Activated CD4-positive, alpha-beta T cell treated with anti-CD3 and anti-CD28 coated beads, Interleukin-2, amount 10 ng/mL, durations not matched to agents 7 days and 5 days (primary cell): ENCODE measurements at places on chromosomes 12 and 14.

DNA sequence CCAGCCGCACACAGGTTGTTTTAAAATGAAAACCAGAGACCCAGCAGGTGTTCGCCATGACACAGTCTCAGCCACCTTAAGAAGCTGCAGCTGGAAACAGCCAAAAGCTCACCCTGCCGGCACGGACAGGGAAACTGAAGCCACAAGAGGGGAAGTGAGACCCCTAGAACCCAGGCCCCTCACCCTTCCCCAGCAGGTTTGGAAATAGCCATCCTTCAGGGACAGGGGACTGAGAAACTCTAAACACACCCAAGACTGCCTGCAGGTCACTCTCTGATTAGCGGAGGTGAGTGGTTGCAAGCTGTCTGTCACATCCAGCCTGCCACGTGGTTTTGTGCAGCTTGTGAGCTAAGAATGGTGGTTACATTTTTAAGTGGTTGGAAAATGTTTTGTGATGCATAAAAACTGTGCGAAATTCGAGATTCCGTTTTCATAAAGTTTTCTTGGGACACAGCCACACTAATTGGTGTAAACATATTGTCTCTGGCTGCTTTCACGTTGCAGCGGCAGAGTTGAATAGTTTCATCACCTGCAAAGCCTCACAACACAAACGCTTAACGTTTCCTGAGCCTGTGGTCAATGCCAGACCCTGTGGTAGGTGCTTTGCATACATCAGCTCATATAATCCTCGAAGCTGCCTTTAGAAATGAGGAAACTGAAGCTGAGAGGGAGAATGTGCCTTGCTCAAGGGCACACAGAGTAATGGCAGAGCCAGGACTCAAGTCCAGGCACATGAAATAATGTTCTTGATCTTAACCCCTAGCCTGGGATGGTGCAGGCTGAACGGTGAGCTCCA is 1.7 kb upstream of the SELPLG start:
- DNase-seq: peak; percentile 76

DNA sequence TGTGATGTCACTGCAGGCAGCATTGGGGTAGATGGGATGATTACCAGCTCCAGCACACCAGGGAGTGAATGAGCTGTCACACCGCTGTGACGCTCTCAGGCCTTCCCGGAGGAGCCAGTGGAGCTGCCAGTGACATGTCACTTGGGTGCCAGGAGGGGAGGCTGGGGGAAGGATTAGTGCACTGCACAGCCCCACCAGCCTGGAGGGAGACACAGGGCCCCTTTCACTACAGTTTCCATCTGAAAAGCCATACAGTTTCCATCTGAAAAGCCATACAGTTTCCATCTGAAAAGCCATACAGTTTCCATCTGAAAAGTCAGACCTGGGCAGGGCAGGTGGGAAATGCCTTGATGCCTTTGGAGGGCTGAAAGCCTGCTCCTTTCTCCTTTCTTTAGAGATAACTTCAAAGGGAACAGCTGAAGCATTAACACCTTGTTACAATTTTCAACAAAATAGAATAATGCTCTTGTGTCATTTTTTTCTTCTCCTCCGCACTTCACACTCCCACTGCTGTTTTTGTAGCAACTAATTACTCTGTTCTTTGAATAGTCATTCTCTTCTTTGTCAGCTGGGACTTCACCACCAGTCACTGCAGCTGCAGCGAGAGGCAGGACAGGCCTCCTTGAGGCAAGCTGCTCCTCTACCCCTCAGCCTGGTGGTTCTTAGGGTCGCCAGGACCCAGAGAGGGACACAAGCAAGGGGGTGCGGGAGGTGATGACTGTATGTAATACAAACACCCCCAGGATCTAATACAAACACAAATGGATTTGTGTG is 256.9 kb upstream of the RGS6 start:
- DNase-seq: no peak

GRCh38 chr14:58969951-58970751 is 218.3 kb upstream of the DAAM1 start:
- DNase-seq: no peak

DNA sequence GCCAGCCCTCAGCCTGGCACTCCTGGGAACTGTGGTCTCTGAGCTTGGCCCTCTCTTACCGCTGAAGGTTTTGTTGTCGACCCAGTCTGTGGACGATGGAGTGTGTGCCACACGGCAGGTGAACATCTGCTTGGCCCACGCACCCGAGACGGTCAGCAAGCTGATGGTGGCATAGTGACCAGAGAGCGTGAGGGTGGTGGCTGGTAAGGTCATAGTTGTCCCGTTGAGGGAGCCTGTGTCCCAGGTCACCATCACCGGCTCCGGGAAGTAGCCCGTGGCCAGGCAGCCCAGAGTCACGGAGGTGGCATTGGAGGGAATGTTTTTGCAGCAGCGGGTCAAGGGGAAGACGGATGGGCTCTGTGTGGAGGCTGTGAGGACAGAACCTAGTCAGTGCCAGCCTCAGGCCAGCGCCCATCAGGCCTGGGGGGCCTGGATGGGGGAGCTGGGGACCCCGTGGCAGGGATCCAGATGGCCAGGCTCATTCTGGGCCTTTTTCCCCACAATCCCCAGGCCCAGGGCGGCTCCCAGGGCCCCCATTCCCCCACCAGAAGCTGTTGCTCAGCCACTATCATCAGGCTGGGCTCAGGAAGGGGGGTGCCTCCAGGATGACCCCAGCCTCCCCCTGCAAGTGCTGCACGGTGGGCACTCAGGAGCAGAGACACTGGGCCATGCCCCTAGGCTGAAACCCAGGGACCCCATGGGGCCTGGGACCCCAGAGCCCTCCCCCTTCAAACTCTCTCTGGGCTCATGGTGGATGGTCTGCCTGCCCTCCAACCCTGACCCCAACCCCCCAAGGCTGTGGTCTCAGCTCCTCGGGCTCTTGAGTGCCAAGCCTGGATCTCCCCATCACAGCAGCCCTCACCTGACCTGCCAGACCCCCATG is 75.2 kb downstream of the TMEM121 start:
- no peak for DNase-seq

GRCh38 chr12:48883305-48884161 is 17.9 kb upstream of the RND1 start:
- no peak for DNase-seq

GRCh38 chr14:100445436-100446088 is 122.4 kb downstream of the SLC25A47 start:
- no peak for DNase-seq

GRCh38 chr12:114238808-114239207 is 167.1 kb downstream of the TBX5 start:
- no peak for DNase-seq

DNA sequence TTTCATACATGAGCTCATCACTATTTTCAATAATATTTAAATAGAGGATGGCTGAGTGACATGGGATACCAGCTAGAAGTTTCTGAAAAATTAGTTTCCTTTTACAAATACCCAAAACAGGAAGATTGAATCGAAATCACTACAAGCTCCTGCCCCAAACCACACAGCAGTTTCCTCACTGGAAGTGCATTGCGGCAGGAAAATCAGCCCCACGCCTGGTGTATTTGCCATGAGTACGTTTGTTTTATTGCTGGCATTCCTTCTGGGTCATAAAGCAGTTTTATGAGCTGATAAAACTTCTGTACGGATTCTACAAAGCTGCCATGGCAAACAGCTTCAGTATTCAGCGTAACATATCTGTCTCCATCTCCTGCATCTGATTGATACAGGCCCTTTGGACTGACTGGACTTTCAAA is 23.7 kb downstream of the CDC42BPB start:
- DNase-seq: no peak

DNA sequence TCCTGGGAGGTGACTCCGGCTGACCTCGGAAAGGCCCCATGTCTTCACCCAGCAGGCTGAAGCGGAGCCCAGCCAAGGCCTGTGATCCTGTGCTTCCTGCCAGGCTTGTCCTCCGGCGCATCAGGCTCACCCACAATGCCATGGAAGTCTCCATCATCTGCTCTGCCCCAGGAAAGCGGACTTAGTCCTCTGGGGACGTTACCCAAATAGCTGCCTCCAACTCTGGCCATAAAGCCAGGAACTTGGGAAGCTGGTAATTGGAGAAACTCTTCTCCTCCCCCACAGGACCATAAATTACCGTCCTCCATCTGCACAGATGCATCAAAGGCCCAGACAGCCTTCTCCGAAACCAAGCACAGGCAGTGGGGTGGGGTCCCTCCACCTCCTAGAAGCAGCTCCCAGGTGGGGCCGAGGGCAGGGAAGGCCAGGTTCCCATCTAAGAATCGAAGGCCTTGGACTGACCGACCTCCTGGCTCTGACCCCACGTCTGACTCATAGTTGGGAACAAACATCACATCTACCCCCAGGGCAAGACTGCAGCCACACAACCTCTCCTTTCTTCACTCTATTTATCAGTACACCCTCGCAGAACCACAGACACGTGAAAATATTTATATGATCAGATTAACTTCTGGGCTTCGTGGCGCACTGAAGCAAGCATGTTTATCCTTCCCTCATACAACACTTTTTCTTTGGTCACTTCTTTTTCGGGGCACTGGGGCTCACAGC is 56.4 kb downstream of the PITPNM2 start:
- no peak for DNase-seq

- DNase-seq: no peak
These were observed 6.7 kb downstream of the KRT83 start for GRCh38 chr12:52314511-52314910.

DNA sequence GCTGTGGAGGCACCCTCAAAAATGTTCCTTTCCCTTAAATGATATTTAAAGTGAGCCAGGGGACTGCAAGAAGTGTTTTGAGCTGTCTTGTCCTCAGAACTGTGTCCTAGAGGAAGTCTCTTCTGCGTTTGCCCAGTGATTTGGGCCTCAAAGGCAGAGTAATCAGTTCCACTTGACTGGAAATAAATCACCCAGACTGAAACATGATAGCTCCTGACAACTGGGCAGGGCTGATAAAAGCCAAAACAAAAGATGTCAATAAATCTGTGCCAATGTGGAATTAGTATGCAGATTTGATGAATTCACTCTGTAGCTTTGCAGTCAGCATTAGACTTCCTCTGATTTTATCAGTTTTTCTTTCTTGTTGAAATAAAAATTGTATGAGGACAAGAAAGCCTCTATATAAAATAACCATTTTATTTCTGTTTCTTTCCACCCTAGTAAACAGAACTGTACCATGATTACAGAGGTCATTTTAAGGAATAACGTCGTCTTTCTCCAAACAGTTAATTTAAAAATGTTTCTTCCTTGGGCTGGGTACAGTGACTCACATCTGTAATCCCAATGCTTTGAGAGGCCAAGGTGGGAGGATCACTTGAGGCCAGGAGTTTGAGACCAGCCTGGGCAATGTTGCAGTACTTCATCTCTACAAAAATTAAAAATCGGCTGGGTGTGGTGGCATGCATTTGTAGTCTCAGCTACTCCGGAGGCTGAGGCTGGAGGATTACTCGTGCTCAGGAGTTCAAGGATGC is 180.8 kb downstream of the ERC1 start:
- DNase-seq: no peak

- DNase-seq: no peak
These were observed 13.1 kb upstream of the RASSF9 start for GRCh38 chr12:85849344-85849743.

GRCh38 chr12:55681142-55682077 is 26.3 kb downstream of the ITGA7 start:
- DNase-seq: no peak

DNA sequence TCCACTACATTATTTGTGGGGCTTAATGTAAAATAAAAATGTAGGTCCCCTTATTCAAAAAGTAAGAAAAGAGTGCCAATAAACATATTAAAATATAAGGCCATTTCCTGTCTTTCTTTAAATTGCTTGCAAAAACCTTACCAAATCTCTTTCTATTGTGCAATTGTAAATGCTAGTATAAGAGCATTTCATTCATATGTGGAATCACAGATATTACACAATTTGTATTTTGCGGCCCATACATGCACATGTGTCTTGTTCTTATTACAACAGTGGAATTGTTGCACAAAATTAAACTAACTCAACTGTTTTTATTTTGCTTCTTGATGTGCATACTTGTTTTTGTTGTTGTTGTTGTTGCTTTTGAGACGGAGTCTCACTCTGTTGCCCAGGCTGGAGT is 20.1 kb upstream of the CRADD start:
- no peak for DNase-seq

GRCh38 chr14:45939572-45939971 is 686.6 kb upstream of the MIS18BP1 start:
- no peak for DNase-seq

GRCh38 chr12:103745962-103746361 is 95.1 kb downstream of the NT5DC3 start:
- DNase-seq: no peak

- DNase-seq: no peak
These were observed 37.9 kb downstream of the WDR89 start for GRCh38 chr14:63603749-63604277.

DNA sequence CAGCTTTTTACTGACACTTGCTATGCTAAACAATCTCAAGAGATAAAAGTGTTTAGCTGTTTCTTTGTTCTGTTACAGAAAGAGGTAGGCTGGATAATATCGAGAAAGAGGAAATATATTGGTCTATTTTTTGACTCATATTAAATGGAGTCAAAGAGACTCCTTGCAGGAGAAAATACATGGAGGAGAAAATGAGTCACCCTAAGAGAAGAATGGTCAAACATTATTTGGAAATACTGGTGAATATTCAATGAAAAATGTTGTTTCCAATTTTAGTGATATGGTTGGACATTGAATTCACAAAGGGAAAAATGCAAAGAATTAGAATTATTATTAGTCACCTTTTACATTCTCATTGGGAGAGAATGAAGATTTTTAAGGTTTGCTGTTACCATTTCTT is 3.2 kb downstream of the KCNJ8 start:
- no peak for DNase-seq

DNA sequence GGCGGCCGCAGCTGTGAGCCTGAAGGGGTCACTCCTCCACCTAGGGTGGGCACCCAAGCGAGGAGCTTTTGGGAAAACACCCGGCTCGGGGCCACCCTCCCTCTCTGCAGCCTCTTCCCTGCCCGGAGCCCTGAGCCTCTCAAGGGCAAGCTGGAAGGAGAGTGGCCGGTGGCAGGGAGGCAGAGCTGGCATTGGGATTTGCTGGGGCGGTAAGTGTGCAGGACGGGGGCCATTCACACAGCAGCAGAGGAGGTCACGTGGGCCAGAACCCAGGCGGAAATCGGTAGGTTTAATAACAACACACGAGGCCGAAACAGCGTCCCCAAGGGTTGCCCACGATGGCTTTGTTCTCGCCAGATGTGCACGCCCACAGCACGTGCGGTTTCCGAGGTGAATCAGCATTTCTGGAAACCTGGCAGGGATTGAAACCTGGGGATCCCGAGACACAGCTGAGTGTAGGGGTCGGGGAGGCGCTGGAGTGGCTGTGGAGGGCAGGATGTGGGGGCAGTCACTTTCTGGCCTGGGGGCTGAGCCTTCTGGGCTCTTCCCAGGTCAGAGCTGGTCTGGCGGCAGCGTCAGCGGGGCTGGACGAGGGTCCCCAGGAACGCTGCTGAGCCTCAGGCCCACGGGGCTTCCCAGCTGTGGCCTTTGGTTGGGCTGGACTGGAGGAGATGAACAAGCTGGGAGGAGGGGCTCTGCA is 23.5 kb downstream of the NOC4L start:
- DNase-seq: no peak

- DNase-seq: no peak
These were observed 43.8 kb downstream of the JAG2 start for GRCh38 chr14:105124823-105125222.

- no peak for DNase-seq
These were observed 27.4 kb upstream of the STON2 start for GRCh38 chr14:81427348-81428058.

- no peak for DNase-seq
These were observed 194.2 kb downstream of the SYT10 start for GRCh38 chr12:33245434-33245833.

GRCh38 chr12:48285751-48286650 is 64.7 kb downstream of the ZNF641 start:
- DNase-seq: peak; percentile 57
